Placental pericyte (primary cell): ENCODE measurements at places on chromosomes 3 and 15. TPM values are rescaled to one million over a fixed set of nuclear protein-coding genes. Genes with fewer than 3 reads are reported as not detected.

Gene DISP2
- total RNA-seq, result 0.14 and 0.44 TPM in 2 replicates

Gene CFAP100
- total RNA-seq, result not detected in 2 replicates

Gene HACL1
- total RNA-seq, result 23.0 and 26.0 TPM in 2 replicates

Gene ZNF774
- 0.44 and 1.3 TPM in 2 replicates for total RNA-seq

Gene SPINK8
- not detected in 2 replicates for total RNA-seq

Gene WNT5A
- 128 and 1,124 TPM in 2 replicates for total RNA-seq

Gene SELENOT
- total RNA-seq, result 167 and 324 TPM in 2 replicates

Gene CCR3
- not detected in 2 replicates for total RNA-seq

Gene SERPINI1
- 0.88 and 3.7 TPM in 2 replicates for total RNA-seq

Gene IL5RA
- total RNA-seq, result not detected in 2 replicates

Gene PAQR9
- not detected in 2 replicates for total RNA-seq

Gene OR5K4
- total RNA-seq, result not detected in 2 replicates

Gene ZBTB38
- total RNA-seq, result 143 and 286 TPM in 2 replicates

Gene NEK10
- total RNA-seq, result 1.5 and 10.2 TPM in 2 replicates

Gene KNL1
- 1.1 and 63.7 TPM in 2 replicates for total RNA-seq

Gene RPL15
- total RNA-seq, result 1,227 and 1,753 TPM in 2 replicates

Gene MBD4
- 27.3 and 42.2 TPM in 2 replicates for total RNA-seq

Gene XYLB
- 4.3 and 5.5 TPM in 2 replicates for total RNA-seq

Gene SKOR1
- 0.22 and 0.29 TPM in 2 replicates for total RNA-seq

Gene CCDC33
- total RNA-seq, result 0.88 and 4.0 TPM in 2 replicates

Gene PLSCR2
- not detected in 2 replicates for total RNA-seq

Gene CCNL1
- total RNA-seq, result 157 and 186 TPM in 2 replicates

Gene SLC9A9
- total RNA-seq, result 4.7 and 8.8 TPM in 2 replicates

Gene GOLGA8G
- not detected in 2 replicates for total RNA-seq

Gene KLHL40
- not detected in 2 replicates for total RNA-seq

Gene SAMMSON
- not detected in 2 replicates for total RNA-seq

Gene CAMK2N2
- total RNA-seq, result 0.14 and 0.22 TPM in 2 replicates

Gene TAGLN3
- 0.14 TPM in 1 of 2 replicates, not detected in the other for total RNA-seq

Gene LHFPL4
- total RNA-seq, result not detected in 2 replicates

Gene ANKDD1A
- total RNA-seq, result 3.5 and 7.0 TPM in 2 replicates

Gene DPH6
- total RNA-seq, result 15.8 and 16.0 TPM in 2 replicates

Gene RASGRF1
- total RNA-seq, result 0.22 and 0.43 TPM in 2 replicates

Gene TGM5
- not detected in 2 replicates for total RNA-seq

Gene GAP43
- 0.43 TPM in 1 of 2 replicates, not detected in the other for total RNA-seq

Gene CD200R1
- 0.14 TPM in 1 of 2 replicates, not detected in the other for total RNA-seq

Gene HCLS1
- 3.1 and 5.3 TPM in 2 replicates for total RNA-seq

Gene RHO
- total RNA-seq, result not detected in 2 replicates

Gene GRK7
- not detected in 2 replicates for total RNA-seq

Gene CATSPER2
- 0.72 and 1.5 TPM in 2 replicates for total RNA-seq

Gene CFAP20DC
- 2.0 and 3.6 TPM in 2 replicates for total RNA-seq

Gene TP63
- total RNA-seq, result under 0.01 TPM in 1 of 2 replicates, not detected in the other

Gene FGD5
- total RNA-seq, result 0.14 and 0.22 TPM in 2 replicates

Gene BUB1B
- total RNA-seq, result 3.3 and 45.2 TPM in 2 replicates

Gene AMOTL2
- 87.1 and 140 TPM in 2 replicates for total RNA-seq

Gene MTFMT
- total RNA-seq, result 16.4 and 29.8 TPM in 2 replicates

Gene ATP13A4
- total RNA-seq, result not detected in 2 replicates

Gene ZPLD1
- 0.14 and 0.22 TPM in 2 replicates for total RNA-seq

Gene RBP2
- total RNA-seq, result not detected in 2 replicates

Gene CPB1
- total RNA-seq, result not detected in 2 replicates

Gene ASB7
- 16.9 and 21.7 TPM in 2 replicates for total RNA-seq

Gene GP5
- total RNA-seq, result under 0.01 and 0.14 TPM in 2 replicates

Gene MINDY2
- 24.6 and 26.7 TPM in 2 replicates for total RNA-seq

Gene MED12L
- total RNA-seq, result under 0.01 and 0.43 TPM in 2 replicates
